OCI-LY7 (cell line): ENCODE measurements at places on chromosomes 13 and 19. TPM values are rescaled to one million over a fixed set of nuclear protein-coding genes. Genes with fewer than 3 reads are reported as not detected.

GRCh38 chr13:97961340-97961739, 7.9 kb downstream of the IPO5 start:
- no peak for DNase-seq

Gene SOX1
- total RNA-seq = not detected in 2 replicates

DNA sequence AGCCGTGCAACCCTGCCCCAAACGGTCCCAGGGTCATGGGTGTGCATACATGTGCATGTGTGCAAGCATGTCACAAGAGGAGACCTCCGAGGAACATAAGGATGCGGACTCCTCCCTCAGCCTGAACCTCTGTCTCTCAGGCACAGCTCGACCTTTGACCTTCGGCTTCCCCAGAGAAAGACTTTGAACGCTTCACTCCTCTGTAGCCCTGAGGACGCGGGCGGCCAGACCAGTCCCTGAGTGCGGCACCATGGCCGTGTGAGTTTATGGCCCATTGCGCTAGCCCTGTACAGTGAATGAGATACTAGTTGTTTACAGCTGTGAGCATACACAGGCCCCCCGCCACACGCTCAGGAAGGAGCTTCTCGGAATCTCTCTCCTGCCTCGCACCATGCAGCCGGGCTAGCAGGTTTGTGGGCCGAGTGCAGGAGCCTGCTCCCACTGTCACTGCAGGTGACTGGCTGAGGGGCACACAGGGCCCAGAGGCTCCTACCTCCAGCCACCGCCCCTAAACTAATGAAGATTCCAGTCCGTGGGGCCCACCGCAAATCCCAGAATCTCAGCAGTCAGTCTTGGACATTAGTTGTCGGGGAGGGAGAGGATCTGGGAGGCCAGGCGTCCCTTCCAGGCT, 10.8 kb downstream of the RASA3 start:
- no peak for DNase-seq

GRCh38 chr13:110371550-110372465, 64.7 kb downstream of the COL4A2 start:
- DNase-seq = no peak

DNA sequence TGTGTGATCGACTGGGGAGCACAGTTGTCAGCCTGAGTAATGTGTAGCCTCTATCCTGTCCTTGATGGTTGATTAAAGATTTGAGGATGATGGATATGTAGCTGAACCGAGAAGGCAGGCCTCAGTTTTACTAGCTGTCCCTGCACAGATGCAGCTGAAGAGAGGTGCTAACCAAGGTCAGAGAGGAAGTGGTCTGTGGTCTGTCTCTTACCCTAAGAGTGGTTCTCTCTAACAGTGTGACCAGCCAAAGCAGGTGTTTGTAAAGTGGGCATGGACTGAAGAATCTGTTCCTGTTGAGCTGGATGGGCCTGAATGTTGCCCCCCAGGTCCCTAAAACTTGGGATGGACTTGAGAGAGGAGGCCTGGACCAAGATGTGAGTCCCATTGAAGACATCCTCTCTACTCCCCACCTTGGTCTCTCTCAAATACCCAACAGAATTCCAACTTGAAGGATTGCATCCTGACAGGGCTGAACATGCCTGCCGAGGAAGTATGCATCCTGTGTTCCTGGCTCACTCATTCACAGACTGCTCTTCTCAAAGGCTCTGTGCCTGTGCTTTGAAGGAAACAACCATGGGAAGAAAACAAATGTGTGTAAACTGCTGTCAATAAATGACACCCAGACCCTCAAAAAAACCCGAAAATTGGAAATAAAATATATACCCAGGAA, 223.8 kb downstream of the MAB21L1 start:
- peak; percentile 1 for DNase-seq
